Naive B cell (primary cell): ENCODE measurements at places on chromosomes 2 and 18. TPM values are rescaled to one million over a fixed set of nuclear protein-coding genes. Genes with fewer than 3 reads are reported as not detected.

Gene MAPK4
- polyA plus RNA-seq = not detected

Gene SMYD5
- polyA plus RNA-seq = 29.2 TPM

Gene CNDP1
- polyA plus RNA-seq = not detected

Gene SPC25
- polyA plus RNA-seq = not detected

Gene HRH4
- polyA plus RNA-seq = not detected

Gene IL1R1
- not detected for polyA plus RNA-seq

Gene ICOS
- not detected for polyA plus RNA-seq

Gene CD226
- 0.57 TPM for polyA plus RNA-seq

Gene IL37
- not detected for polyA plus RNA-seq

Gene USP34
- 16.1 TPM for polyA plus RNA-seq

Gene ITPRID2
- 5.5 TPM for polyA plus RNA-seq

Gene SRD5A2
- not detected for polyA plus RNA-seq

Gene UBE2E3
- polyA plus RNA-seq = 82.5 TPM

Gene SERPINB5
- polyA plus RNA-seq = not detected
